Stimulated activated CD8-positive, alpha-beta memory T cell treated with anti-CD3 and anti-CD28 coated beads, Interleukin-7, amount 100 ng/mL, for 1 hour (primary cell): ENCODE measurements at places on chromosomes 16 and 17.

- no peak for DNase-seq
Observed at GRCh38 chr16:67163999-67164558, 466 bp upstream of the HSF4 start.

GRCh38 chr16:15834502-15834901 lies 22.3 kb downstream of the MYH11 start:
- DNase-seq: no peak

- DNase-seq: no peak
Observed at GRCh38 chr16:22734368-22734767, 79.6 kb upstream of the HS3ST2 start.

DNA sequence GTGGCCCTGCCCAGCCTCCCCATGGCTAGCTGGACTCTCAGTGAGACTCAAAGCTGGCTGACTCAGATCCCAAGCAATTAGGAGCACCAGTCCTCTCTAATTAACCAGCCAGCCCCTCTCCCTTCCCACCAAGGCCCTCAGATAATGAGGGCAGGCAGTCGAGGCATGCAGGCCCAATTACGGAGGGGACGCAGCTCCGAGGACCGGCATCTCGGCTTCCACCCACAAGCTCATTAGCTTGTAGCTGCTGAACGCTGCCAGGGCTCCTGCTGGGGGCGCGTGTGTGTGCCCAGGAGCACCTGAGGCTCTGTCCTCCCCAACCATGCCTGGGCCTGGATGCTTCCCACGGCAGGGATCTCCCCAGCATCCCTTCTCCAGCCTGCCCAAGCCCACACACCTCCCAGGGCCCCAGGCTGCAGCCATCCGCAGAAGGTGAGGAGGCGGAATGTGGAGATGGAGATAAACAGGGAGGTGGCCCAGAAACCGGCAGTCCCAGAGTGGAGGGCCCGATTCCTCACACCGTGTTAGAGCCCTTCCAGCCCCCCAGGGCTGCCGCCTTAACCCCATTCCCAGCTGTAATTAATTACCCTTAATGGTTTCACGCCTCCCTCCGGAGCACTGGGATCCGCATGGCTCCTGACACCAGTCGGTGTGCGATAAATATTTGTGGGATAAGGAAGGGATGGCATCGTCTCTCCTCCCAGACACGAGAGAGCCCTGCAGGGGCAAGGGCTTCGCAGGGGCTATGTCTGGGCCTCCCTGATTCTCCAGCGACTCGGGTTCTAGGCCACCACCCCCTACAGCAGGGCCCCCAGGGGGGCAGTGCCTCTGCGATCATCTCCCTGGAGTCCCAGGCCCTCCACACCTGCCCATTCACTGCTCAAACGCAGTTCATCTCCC lies 42.2 kb downstream of the RPH3AL start:
- no peak for DNase-seq

DNA sequence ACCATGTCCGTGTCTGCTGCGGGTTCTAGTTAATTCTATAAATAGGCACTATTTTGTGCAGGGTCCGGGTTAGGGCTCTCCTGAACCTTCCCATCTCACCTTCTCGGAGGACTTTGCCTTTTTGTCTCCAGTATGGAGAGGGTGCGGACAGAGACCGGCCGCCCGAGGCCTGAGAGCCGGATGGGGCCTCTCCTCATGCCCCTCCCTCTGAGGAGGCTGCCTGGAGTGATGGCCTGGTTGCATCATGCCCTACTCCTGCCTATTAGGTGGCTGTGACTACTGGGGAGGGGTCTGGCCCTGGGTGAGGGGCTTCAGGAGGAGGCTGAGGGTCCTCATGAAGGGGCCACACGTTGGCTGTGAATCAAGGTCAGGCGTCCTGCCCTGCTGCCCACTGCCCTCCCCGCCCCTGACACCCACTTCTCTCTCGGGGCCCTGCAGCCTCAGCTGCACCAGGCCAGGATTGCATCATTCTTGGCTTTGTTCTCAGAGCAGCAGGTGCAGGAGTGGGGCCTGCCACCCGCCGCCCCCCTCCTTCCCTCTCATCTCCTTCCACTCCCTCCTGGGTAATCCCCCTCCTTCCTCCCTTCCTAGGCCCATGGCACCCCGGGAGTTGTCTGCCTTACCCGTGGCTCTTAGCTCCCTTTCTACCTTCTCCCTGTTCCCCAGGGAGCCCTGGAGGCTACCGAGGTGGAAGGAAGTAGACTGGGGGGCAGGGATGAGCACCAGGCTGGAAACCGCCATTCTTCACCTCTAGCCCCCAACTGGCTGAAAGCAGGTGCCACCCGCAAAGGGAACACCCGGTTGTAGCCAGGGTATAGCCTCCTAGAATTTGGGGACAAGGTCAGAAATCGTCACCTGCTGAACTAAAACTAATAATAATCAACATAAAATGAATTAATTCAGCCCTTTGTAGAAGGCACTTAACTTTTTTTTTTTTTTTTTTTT lies 12.7 kb upstream of the ARHGAP23 start:
- no peak for DNase-seq
